HuH-7.5 (cell line): ENCODE measurements at places on chromosomes 7 and 10.

DNA sequence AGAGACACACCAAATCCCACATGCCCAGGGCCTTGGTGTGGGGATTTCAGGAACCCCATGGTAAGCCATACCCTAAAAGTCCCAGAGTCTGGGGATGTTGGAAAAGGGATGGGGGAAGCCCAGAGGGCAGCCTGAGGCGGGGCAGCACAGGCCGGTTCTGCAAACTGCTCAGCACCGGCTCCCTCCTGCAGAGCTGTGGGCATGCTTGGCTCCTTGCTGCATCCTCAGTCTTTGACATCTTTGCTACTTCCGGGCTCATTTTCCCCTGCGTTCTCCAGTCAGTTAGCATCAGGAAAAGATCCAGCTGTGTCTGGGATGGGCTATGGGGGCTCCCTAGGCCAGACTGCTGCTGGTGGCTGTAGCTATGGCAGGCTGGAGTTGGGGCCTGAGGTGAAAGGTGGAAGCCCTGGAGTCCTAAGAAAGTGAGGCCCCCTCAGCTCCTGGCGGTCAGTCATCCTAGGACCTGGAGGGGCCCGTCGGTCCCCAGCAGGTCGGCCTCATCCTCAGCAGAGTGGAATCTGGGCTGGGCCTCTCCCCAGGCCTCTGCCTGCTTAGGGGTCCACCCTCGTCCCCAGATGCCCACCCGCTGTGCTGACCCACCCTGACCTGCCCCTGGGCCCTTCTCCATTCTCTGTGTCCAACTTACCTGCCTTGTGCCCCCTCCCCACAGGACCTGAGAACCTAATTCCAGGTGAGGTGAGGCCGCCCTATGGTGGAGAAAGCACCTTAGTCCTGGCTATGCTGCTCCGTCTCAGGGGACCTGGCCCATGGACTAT lies 9.3 kb downstream of the TBATA start:
- DNase-seq, result no peak

DNA sequence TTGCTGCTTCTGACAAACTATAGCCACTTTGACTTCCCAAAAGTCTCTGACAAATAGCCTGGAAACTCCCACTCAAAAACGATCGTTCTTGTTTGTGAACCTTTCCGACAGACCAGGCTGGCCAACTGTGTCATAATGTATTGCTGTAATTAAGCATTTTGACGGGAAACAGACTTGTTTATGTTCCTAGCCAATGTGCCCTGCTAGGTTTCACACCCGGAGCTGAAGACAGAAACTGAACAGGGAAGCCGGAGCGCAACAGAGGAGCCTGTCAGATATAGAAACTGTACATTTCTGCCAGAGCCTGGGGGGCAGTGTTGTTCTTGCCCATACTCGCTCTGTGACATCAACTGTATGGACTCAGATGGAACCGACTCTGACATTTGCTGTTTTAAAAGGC lies 55.3 kb upstream of the C7orf33 start:
- no peak for DNase-seq

GRCh38 chr7:28364082-28364481 lies 48.2 kb upstream of the CREB5 start:
- no peak for DNase-seq

GRCh38 chr10:780536-781524 lies 91.4 kb upstream of the DIP2C start:
- DNase-seq, result no peak

- DNase-seq, result no peak
These were observed 689.7 kb downstream of the SUGCT start for GRCh38 chr7:40824461-40824860.

- DNase-seq, result peak; percentile 46
These were observed 5.2 kb downstream of the TAX1BP1 start for GRCh38 chr7:27745064-27745583.

- DNase-seq, result no peak
These were observed 86.9 kb upstream of the ZNF438 start for GRCh38 chr10:31118556-31118955.

DNA sequence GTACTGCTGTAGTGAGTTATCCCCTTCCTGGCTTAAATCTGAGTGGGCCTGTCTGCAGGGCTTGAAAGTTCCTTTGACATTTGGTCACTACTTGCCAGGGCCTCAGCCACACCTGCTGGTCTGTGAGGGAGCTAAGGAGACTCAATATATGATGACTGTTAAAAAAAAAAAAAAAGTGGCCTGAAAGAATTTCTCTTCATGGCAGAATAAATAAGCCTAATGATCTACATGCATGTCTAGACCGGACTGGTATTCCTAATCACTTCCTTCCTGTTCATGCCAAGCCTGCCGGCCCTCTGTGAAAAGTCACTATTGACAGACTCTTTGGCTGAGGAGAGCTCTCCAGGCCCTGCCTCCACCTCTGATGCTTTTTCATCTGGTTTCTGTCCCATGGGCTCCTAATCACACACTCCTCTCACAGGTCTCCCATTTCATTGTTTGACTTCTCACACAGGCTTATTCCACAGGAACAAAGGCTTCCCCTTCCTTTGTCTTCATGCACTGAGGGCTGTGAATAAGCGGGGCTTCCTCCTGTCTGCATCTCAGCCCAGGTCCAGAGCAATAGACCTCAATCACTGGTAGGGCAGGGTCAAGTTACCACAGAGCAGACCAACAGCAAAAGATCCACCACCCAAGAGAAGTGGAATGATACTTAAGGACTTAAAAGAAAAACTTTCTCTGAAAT lies 99.1 kb upstream of the SEC61G start:
- no peak for DNase-seq

- DNase-seq, result no peak
These were observed 330.8 kb upstream of the NFE2L3 start for GRCh38 chr7:25821225-25821624.

GRCh38 chr10:69179089-69179742 lies 818 bp upstream of the SUPV3L1 start:
- DNase-seq, result no peak

GRCh38 chr7:52168085-52168484 lies 851.5 kb upstream of the COBL start:
- no peak for DNase-seq

- no peak for DNase-seq
These were observed 36.3 kb upstream of the NFE2L3 start for GRCh38 chr7:26115650-26116049.

DNA sequence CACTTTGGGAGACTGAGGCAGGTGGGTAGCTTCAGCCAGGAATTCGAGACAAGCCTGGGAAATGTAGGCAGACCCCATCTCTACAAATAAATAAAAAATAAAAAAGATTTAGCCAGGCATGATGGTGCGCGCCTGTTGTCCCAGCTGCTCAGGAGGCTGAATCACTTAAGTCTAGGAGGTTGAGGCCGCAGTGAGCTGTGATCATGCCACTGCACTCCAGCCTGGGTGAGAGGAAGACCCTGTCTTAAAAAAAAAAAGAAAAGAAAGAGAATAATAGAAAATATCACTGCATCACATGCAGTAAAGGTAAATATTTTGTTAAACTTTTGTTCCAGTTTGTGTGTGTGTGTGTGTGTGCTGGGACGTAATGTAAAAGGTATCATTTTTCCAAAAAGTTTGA lies 3.0 kb downstream of the STRIP2 start:
- no peak for DNase-seq

GRCh38 chr7:51090411-51090810 lies 226.2 kb downstream of the COBL start:
- DNase-seq, result no peak

- DNase-seq, result no peak
These were observed 50.9 kb downstream of the MCU start for GRCh38 chr10:72742797-72743196.

DNA sequence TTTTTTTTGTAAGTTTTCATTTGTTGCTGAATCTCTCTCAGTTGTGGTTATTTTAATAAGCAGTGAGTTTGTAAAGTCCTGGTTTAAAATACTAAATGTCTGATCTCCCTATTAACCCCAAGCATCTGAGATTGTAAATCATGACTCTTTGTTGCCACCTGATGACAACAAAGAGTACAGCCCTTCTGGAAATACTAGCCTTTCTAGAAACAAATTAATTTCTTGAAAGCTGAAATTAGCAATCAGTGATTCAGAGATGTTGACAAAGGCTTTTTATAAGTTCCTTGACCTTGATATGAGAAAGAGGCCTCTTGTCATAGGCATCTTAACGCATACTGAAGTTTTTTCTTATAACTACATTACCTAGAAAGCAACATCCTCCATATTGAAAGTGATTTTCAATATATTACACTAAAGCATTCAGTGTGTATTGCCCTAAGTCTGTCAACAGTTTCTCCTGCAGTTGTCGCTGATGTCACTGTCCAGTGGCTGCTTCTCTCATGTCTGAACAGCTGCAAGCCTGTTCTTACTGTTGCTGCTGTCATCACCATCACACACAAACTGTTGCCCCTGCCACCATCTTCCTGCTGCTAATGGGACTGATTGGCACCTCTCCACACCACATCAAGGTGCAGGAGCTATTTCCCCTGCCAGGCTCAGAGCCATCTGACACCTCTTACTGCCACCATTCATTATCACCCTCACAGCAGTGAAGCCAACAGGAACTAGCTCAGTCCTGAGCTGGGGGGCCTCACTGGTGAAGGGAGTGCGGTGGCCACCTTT lies 95.1 kb upstream of the LRGUK start:
- DNase-seq, result no peak

DNA sequence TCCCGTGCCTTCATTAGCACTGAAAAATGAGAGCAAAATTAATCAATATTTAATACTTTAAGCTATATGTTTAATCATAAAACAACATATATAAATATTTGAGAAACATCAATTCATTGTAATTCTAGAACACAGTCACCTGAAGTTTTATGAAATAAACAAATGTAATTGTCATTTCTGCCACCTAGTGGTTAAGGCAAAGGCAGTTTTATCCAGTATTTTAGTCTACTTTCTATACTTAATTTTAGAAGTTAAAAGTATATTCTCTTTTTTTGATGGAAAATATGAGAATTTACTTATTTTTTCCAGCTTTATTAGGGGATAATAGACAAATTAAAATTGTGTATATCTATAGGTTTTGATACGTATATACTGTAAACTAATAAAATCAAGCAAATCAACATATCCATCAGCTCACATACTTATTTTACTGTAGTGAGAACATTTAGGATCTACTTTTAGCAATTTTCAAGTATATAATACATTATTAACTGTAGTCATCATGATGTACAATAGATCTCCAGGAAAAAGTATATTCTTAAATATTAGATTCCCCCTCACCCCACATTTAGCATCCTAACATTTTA lies 16.9 kb downstream of the PCGF6 start:
- DNase-seq, result no peak

DNA sequence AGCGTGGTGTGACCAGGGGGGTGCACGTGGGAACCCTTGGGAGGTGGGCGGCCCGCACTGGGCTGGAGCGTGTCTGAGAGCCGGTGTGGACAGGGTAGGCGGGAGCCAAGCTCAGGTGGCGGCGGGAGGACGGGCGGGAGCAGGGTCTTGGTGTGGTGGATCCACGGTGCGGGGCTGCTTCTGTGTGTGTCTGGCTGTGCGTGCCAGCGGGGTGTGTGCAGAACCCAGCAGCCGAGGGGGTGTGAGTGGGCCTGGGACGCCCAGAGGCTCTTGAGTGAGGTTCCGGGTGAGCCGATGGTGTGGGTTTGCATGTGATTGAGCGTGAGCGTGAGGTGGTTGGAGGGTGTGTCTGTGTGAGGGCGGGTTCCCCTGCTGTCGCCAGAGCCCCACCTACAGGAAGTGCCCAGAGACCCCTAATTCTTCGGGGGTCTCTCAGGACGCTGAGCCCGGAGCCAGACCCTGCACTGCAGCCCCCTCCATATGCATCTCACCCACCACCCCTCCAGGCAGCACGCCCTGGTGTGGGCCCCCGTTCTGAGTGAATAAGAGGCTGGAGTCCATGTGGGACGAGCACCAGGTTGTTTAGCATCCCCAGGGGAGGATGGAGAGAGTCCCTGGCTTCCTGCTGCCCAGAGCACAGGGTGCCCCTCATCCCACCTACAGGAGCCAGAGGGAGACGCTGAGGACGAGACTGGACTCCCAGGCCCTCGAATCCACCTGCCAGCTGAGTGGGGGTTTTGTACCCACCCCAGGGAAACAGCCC lies 78.2 kb downstream of the ELFN1 start:
- no peak for DNase-seq

GRCh38 chr10:130769146-130770017 lies 542.1 kb downstream of the TCERG1L start:
- no peak for DNase-seq

DNA sequence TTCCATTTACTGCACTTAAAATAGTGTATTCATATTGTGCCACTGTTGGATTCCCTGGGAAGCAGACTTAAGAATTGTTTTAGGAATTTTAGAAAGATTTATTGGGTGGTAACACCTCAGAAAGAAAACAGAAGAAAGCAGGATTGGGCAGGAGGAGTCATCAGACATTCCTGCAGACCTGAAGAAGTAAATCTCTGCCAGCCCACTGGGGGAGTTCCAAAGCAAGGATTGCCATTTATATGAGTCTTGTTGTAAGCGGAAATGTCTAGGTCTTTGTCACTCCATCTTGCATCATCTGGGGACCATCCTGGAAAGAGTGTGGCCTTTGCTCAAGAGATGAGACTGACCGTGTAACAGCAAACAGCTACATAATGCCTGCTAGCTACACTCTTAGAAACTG lies 947.6 kb upstream of the POT1 start:
- no peak for DNase-seq

DNA sequence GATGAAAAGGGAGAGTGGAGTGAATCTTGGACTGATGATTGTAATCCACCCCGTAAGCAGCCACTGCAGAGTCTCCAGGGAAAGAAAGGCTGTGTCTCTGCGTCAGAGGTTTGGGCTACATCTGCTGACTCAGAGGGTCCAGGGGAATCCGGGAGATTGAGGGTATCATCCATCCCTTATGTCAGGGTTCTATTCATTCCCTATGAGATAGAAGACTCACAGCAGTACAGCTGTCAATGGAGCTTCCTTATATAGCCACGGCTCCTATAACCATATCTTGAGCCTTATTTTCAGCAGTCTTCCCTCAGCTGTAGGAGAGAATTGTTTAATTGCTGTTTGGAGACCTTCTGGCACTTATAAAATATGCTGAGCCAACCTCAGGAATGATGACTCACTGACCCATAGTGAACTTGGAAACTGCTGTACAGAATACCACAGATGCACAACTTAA lies 558.2 kb upstream of the PFKP start:
- DNase-seq, result no peak

DNA sequence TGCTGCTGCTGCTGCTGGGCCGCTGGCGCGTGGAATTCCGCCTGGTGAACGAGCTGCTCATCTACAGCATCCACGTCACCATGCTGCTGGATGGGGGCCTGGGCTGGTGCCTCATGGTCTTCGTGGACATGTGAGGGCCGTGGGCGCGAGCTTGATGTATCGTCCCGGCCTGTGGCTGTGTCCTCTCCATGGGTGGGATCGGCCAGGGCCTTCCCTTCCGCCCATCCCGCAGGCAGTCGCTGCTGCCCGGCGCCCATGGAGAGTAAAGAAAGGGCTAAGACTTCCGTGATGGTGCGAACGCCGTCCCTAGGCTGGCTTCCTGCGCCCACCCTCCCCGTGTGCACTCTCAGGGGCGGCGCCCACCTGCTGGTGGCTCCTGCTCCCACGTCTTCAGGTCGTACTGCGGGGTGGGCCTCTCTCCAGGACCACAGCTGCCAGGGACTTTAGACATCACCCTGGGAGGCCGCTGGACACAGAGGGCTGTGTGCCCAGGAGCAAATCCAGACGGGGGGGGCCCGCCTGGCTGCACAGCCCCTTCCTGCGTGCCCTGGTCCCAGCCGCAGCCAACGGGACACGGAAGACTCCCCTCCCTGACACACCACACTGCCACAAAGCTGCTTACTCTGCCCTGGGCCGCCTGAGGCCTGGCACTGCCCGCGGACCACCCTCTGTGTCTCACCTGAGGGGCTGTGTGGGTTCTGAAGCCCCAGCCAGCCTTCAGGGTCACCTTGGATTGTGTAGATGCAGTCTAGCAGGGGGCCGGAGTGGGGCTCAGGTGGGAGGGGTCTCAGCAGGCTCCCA lies 167.5 kb downstream of the SEPTIN7 start:
- DNase-seq, result no peak
